Nucleus accumbens (tissue), 56 donors: ENCODE measurements at places on chromosomes 11 and 22.
A peak's percentile ranks its signal among the peaks of the same experiment; 100 is the strongest.

GRCh38 chr22:21622011-21622918 lies 7.6 kb downstream of the YDJC start:
- DNase-seq = no peak

- no peak for DNase-seq
These were observed 4.1 kb downstream of the BEST1 start for GRCh38 chr11:61954106-61954850.

DNA sequence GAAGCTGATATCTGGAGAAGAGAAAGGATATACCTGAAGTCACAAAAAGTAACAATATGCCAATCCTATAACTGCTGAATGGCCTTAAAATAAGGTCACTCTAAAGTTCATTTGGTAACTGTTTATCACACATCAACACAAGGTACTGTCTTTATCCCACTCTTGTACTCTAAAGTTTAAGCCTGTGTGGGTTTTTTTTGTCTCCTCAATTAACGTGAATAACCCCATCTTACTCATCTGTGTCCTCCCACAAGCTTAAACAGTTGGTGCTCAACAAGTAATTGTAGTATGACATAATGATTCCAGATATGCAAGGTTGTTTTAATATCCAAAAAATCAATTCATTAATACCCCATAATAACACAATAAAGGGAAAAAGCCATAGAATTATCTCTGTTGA lies 42.1 kb downstream of the PAK1 start:
- DNase-seq = no peak

DNA sequence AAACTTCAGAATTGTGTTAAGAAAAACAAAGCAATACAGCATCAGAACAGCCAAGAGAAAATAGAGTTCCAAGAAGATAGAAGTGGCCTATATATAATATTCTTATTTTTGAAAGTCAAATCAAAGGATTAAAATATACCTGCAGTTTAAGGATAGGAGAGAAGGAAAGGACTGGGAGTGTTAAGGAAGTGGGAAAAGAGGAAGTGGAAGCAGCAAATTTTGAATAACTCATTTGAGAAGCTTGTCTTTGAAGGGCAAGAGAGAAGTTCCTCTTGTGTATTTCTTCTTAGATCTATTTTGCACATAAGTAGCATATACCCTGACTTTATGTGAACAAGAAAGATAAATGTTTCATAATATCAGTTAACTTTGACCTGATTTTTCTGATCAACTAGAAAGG lies 62.6 kb upstream of the SLC17A6 start:
- no peak for DNase-seq

DNA sequence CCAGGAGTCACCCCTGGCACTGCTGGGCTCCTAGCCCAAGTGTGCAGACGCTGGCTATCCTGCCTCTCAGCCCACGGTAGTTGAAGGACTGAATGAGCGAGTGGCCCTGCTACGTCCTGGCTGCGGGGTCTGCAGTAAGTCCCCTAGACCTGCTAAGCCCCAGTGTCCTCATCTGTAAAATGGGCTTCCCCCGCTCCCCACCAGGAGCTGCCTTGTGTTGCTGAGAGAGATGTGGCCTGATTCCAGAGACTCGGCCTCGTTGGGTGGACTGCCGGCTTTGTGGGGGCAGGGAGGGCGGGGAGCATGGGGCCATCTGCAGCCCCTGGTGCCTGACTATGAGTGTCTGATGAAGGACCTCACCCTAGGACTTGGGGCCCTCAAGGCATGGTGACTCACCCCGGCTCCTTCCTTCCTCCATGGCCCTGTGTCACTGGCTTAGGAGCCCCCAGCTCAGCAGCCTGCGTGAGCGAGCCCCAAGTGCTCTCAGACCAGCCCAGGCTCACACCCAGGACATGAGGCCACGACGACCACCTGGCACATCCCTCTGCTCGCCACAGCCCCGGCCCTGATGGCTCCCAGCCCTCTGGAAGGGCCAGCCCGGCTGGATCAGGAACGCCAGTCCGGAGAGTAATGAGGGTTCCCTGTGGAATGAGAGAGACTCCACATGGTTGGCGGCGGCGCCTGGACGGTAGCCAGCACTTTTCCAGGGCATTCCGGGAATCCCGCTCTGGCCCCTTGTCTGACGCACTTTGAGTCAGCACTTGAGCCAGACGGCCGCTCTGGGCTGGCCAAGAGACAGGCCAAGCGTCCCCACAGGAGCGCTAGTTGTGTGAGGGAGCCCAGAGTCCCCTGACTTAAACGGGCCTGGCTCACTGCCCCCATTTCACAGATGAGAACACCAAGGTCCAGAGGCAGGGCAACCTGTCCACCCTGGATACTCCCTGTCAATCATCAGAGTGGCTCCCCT lies 50.5 kb upstream of the SHISAL1 start:
- no peak for DNase-seq

DNA sequence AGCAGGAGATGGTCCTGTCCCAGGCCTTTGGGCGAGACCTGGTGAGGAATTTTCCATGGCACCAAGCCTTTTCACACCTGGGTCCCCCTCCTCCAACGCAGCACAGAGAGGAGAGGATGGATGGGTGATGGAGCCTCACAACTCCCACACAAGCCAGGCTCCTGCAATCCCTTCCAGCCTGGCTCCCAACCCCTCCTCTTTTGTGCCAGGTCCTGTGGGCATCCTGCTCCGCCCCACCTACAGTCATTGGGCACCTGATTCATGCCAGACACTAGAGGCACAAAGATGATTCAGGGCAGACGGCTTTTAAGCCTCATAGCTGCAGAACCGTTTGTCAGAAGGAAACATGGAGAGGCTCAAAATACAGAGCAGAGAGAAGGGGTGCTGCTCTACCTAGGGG lies 16.1 kb upstream of the MYRF start:
- DNase-seq = no peak

- peak; percentile 86 for DNase-seq
These were observed at the start of the genes DCDC1 and DNAJC24 for GRCh38 chr11:31369348-31370329. DCDC1 (minus strand) TSS chr11:31369739; CDS start chr11:31328280, 41,459 bp downstream. DNAJC24 (plus strand) TSS chr11:31369860; CDS start chr11:31370749, 889 bp downstream.

DNA sequence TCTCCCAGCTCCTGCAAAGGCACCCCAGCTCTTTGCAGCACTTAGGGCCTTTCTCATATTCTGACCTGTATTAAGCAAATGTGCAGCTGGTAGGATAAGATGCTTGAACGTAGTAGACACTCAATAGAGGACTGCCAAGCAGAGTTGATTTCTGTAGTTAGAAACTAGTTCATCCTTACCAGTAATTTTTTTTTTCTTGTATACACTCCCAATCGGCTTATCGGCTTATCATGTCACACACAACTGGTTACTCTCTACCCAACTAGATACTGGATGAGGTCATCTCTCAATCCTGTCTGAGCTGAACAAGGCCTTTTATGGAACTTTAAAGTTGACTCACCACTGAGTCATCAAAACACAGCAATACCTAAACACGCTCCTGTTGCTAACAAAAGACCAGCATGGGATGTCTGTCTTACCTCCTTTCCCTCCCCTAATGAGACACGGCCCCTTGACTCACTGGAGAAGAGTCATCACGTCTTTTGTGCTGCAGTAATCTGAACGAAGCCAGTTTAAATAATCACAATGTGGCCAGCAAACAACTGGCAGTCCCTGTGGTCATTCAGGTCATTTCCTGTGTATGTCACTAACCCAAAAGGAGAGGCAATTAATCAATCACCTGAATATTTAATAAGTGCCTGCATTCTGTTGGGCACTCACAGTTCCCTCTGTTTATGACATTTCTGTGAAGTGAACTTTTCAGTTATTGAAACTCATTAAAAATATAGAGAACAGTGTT lies 7.5 kb upstream of the WEE1 start:
- DNase-seq = no peak

DNA sequence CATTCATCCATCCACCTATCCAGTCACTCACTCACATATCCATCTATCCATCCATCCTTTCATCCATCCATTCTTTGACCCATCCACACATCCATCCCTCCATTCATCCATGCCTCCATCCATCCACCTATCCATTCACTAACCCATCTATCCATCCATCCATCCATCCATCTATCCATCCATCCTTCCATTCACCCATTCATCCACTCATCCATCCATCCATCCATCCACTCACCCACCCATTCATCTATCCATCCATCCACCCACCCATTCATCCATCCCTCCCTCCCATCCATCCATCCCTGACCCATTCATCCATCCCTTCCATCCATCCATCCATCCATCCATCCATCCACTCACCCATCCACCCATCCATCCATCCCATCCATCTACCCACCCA lies 4.9 kb upstream of the MUC2 start:
- DNase-seq = no peak

GRCh38 chr22:29629903-29630516 lies 26.6 kb downstream of the NF2 start:
- DNase-seq = no peak
